Stimulated activated CD4-positive, alpha-beta T cell treated with anti-CD3 and anti-CD28 coated beads, Interleukin-1b, Interleukin-23, amount 100 ng/mL, for 48 hours (primary cell): ENCODE measurements at places on chromosomes 2 and 18.

GRCh38 chr2:172439911-172440310 is 12.5 kb downstream of the ITGA6 start:
- DNase-seq, result no peak

- no peak for DNase-seq
These were observed 29.9 kb downstream of the PDE6D start for GRCh38 chr2:231751042-231751815.

DNA sequence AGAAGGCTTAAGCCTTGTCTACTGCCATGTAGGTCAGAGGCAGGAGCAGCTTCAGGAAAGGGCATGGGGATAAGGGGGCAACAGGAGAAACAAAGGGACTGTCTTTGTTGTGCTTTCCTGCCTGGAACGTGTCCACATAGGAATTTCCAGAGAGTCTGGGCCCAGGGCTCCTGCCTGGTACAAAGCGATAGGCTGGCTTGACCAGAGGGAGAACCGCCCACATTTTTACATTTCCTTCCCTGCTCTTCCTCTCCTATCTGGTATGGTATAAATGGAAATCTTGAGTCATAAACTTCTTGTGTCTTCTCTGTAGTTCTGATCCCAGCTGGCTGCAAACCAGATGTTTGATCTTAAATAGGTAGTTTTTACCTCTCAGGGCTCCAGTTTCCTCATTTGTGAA is 414.8 kb downstream of the HRH4 start:
- no peak for DNase-seq

- no peak for DNase-seq
These were observed 309.8 kb downstream of the C1D start for GRCh38 chr2:67752969-67753368.

- DNase-seq, result no peak
These were observed 127.3 kb downstream of the BCL2 start for GRCh38 chr18:63192126-63192884.

GRCh38 chr2:26477911-26478253 is at the start of gene OTOF:
Gene OTOF (minus strand): TSS chr2:26478124.
- no peak for DNase-seq

DNA sequence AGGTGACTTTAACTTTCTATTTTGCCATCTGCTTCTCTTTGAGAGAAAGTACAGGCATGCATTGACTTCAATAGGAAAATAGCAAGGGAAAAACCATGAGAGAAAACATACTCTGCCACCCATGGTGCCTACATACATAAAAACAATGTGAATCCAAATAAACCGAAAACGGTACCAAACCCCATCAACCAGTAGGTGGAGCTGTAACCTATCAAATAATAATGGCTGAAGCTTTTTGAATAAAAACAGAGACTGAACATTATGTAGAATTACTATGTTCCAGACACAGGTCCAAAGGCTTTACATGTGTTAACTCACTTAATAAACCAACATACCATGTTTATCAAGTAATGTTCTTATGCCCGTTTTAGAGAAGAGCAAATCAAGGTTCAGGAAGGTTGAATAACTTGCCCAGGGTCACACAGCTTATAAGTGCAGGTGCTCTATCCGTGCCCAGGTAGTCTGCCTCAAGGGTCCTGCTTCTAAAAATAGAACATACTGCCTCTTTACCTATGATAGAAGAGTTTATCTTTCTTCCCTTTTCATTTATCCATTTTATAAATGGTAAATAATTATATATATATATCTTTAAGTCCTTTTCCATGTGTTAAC is 293.9 kb upstream of the SYT4 start:
- DNase-seq, result no peak

- DNase-seq, result no peak
These were observed 201.2 kb upstream of the PIK3C3 start for GRCh38 chr18:41753826-41754225.

GRCh38 chr2:28201671-28202180 is 190.9 kb upstream of the FOSL2 start:
- DNase-seq, result no peak

DNA sequence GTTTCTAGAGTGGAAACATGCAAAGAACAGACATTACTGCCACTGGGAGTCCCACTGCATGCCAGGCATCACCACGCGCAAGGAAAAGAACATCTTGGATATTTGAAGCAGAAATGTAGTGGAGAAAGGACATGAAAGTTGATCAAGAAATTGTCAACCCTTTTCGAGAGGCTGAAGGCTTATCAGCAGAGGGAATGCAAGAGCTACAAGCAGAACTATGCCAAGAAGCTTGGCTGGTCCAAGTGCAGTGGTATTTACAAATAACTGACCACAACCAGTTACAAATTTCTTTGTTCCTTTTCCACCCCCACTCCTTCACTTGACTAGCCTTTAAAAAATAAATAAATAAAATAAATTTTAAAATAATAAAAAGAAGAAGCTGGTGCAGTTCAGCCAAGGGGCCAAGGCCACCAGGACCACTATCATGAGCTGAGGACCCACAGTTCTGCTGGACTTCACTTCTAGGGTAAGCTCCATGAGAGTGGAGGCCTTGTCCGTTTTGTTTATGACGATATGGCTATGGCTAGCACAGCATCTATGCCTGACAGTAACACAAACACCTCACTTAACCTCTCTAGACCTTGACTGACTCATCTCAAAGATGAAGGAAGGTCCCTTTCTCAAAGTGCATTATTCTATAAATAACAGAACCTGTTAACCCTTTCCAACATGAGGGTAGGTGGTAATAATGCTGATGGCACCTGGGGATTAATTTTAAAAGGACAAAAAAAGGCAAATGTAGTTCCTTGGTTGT is 20.9 kb downstream of the MARCHF4 start:
- DNase-seq, result no peak

DNA sequence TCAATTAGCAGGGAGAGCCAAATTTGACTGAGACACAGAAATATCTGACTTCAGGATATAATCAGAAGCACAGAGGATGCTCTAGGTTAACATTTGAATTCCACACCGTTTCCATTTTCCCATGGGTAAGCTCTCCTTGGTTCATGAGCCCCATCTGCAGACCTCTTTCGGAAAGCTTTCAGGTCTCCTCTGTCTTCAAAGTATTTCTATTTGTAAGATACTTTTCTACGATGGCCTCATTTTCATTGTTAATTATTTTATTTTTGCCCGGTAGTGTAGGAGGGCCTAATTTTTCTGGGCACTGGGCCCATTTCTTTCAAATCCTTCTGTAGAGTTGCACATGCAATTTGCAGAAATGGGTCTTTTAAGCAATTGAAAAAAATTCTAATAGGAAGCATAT is 53.8 kb downstream of the LRPPRC start:
- DNase-seq, result no peak

- DNase-seq, result no peak
These were observed 3.6 kb downstream of the IHH start for GRCh38 chr2:219056896-219057708.

- DNase-seq, result no peak
These were observed 146.4 kb downstream of the IRS1 start for GRCh38 chr2:226652983-226653765.

DNA sequence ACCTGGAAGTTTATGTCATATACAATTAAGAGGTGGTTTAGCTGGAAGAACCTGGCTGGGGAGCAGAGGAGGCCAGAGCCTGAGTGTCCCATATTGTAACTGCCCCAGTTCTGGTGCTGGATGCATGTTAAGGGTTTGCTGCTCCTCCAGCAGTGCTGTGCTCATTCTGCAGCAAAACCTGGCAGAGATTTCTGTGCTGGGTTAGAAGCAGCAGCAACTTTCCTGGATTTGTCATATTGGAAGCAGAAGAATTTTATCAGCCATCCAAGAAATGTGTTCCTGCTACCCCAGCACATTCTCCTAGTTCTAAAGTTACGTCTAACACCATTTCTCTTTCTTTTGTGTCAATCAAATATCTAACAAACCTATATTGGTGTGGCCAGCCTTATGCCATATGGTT is 284.1 kb downstream of the TDRD15 start:
- no peak for DNase-seq

GRCh38 chr2:49241501-49241900 is 87.2 kb upstream of the FSHR start:
- no peak for DNase-seq

DNA sequence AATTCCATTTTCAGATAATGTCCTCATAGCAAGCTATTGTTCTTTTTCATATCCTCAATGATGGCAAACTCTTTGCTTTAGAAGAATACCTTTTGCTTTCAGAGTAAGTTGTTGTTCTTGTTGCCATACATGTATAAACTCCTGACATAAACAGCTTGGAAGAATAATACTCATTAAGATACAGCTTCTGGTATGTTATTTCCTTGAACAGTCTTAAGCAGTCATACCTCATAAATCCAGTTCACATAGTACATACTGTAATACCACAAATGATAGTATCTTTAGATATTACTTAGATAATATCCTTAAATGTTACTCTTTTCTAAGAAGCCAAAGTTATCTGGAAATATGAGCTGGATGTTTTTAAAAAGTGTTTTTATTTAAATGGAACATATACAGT is 23.2 kb downstream of the METTL8 start:
- DNase-seq, result no peak

DNA sequence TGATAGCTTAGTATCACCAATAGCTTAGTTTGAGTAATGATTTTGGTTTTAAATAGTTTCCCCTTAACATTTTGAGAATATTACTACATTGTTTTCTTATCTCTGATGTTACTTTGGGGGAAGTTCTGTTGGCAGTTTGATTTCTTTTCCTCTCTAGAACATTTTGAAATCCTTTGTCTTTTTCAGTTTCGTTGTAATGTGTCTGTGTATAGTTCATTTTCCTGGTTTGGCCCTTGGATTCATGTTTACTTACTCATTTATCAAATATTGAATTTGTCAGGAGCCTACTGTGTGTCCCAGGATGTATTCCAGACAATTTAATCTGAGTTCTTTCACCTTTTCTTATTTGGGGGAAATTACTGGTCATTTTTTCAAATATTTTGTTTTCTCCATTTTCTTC is 16.7 kb downstream of the ANKRD12 start:
- no peak for DNase-seq

GRCh38 chr18:14971461-14972185 is 223.7 kb downstream of the ANKRD30B start:
- DNase-seq, result no peak

DNA sequence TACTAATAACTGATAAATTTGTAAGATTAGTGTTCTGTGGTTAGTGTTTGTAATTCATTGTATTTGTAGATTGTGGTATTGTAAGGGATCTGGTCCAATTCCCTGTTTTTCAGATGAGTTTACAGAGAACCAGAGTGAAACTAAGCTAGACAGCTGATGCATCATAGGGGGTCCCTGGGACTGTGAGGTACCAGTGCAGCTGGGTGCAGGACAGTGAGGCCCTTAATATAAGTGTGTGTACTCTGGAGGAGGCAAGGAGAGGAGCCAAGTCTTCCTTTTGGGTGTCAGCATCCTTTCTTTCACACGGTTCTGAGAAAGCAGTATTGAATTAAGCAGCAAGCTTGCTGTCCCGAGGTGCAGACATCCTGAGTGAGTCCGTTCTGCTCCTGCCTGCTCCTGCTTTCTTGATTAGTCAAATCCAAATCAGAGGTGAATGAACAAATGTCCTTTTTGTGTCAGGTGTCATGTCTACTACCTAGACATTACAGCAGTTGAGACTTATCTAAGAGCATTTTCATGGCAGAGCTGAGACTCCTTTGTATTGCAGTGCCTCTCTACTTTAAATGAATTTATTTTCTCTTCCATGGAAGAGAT is 194.9 kb downstream of the MCFD2 start:
- DNase-seq, result no peak

GRCh38 chr2:95053543-95053942 is 28.0 kb downstream of the MAL start:
- no peak for DNase-seq

DNA sequence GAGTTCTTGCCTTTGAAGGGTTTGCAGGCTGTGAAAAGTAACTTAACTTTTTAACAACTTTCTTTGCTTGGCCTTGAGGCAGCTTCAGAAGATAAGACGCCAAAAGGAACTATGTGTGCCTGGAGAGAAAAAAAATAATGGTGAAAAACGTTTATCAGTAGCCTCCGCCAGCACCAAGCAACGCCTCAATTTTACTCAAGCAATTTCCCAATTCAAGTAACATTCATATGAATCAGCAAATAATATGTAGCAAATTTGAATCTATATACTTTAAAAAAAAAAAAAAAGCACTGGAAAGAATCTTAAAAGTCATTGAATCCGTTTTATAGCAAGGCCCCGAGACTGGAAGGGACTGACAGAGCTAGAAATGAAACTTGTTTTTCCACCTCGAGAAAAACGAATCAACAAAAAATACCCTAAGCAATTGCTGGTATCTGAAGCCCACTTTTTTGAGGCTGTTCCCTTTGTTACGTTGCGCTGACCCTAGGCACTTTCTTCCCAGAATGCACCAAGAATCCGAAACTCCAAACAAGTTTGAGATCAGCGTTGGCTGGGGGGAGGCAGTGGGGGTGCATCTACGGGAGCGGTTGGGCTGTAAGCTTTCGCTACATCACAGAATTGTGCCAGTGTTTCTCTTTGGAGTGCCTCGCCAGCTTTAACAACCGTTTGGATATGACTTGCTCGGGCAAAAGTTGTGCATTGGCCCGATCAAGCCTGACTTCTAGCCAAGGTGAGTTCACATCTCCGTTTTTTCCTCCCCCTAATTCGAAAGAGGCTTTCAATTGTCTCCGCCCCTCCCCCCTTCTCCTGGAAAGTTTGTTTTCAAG is 2.7 kb upstream of the TGIF1 start:
- DNase-seq, result peak; percentile 39
